Natural killer cell (primary cell): ENCODE measurements at places on chromosomes 13 and 19. TPM values are rescaled to one million over a fixed set of nuclear protein-coding genes. Genes with fewer than 3 reads are reported as not detected.

Gene FOXA3
- not detected for total RNA-seq

Gene UNC13A
- total RNA-seq, result not detected

Gene ZNF723
- not detected for total RNA-seq

Gene TINCR
- total RNA-seq, result 1.6 TPM

Gene SHISA7
- not detected for total RNA-seq

Gene KCNN1
- not detected for total RNA-seq

Gene CYP2F1
- 4.5 TPM for total RNA-seq

Gene ZNF681
- 2.3 TPM for total RNA-seq

Gene FUT2
- not detected for total RNA-seq

GRCh38 chr13:111043575-111043982, 71.5 kb upstream of the ARHGEF7 start:
- no peak overlapping the region for H3K27ac ChIP-seq
- no peak for DNase-seq
- no peaks in the 10 kb centered on the region for H3K4me1 ChIP-seq
- H3K4me3 ChIP-seq, result no peak overlapping the region

- no peak overlapping the region for H3K4me3 ChIP-seq
- H3K36me3 ChIP-seq, result no peaks in the 10 kb centered on the region
- no peak overlapping the region for H3K27ac ChIP-seq
- H3K27me3 ChIP-seq, result no peaks in the 10 kb centered on the region
- peaks cover 22% of the 10 kb centered on the region for H3K4me1 ChIP-seq
Observed at GRCh38 chr19:6239871-6240676, 39.7 kb downstream of the MLLT1 start.

DNA sequence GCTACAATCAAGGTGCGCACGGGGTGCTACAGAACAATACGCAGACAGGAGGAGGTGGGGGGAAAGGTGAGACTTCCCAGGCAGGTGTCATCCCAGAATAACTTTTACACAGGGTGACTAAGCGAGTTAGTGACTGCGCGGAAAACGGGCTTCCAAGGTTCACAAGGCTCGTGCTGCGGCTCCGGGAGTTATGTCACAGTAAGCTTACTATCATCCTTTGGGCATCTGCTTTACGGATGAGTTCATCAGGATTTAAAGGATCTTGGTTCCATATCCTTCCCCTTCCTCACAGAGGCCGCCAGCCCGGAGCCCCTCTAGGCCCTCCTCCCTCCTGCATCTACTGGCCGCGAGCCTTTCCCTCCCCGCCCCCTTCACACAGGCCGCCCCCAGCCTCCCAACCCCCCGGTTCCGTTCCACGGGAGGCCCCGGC, 474 bp upstream of the IFT88 start:
- H3K27me3 ChIP-seq, result no peaks in the 10 kb centered on the region
- no peak for DNase-seq
- H3K4me1 ChIP-seq, result peaks cover 16% of the 10 kb centered on the region
- H3K27ac ChIP-seq, result peak overlapping the region; percentile 44
- H3K4me3 ChIP-seq, result peak overlapping the region; percentile 64

DNA sequence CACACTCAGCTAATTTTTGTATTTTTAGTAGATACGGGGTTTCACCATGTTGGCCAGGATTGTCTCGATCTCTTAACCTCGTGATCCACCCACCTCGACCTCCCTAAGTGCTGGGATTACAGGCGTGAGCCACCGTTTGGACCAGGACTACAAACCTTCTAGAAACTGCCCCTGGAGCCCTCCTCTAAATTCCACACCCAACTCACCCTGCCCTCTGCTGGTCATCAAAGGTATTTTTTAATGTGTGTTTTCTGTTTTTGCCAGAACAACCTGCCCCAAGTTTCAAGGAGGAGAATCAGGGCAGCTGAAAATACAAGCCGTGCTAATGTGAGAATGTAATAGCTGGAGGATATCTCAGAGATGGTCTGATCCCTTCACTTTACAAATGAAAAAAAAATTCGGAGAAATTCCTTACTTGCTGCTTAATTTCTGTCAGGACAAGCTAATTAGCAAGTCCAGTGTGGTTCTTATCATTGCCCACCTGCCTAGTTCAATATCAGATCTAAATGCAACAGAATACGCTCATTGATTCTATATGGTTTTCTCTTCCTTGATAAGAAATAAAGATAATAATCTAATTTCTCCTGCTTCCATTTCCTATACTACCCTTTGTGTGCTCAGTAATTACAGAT, 4.1 kb downstream of the ATP8A2 start:
- H3K27me3 ChIP-seq, result peaks cover 23% of the 10 kb centered on the region
- H3K27ac ChIP-seq, result no peak overlapping the region
- no peak for DNase-seq
- peaks cover 2% of the 10 kb centered on the region for H3K4me1 ChIP-seq
- H3K4me3 ChIP-seq, result no peak overlapping the region

DNA sequence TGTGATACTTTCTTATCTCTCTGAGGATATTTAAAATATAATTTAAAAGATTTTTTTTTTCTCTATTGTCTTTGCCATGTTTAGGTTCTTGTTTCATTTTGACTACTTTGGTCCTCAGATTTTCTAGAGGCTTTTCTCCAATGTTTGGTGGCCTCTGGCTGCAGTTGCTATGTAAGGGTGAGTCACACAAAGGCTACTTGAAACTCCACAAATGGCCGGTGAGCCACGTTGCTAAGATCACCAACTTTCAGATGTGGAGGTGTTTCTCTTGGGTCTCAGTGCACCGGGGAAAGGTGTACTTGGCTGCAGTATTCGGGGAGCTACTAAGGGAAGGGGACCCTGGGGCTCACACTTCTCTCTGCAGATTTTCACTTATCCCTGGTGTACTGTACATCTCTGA, 248.1 kb downstream of the HS6ST3 start:
- H3K4me3 ChIP-seq, result no peak overlapping the region
- no peak for DNase-seq
- no peak overlapping the region for H3K27ac ChIP-seq
- no peaks in the 10 kb centered on the region for H3K4me1 ChIP-seq

DNA sequence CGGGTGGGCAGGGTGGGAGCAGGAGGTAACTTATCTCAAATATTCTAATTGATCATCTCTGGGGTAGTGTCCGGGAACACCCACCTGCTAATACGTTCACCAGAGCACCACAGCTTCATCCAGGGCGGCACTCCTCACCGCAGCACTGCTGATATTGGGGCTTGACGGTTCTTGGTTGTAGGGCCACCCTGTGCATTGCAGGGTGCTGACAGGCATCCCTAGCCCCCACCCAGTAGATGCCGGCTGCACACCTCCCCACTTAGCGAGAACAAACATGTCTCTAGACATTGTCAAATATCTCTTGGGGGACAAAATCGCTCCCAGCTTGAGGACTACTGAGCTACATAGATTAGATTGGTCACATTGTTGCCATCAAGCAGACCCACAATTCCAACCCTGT, 73.9 kb upstream of the WASF3 start:
- H3K4me3 ChIP-seq, result no peak overlapping the region
- DNase-seq, result no peak
- H3K27ac ChIP-seq, result no peak overlapping the region
- peaks cover 13% of the 10 kb centered on the region for H3K4me1 ChIP-seq
- H3K36me3 ChIP-seq, result no peaks in the 10 kb centered on the region

DNA sequence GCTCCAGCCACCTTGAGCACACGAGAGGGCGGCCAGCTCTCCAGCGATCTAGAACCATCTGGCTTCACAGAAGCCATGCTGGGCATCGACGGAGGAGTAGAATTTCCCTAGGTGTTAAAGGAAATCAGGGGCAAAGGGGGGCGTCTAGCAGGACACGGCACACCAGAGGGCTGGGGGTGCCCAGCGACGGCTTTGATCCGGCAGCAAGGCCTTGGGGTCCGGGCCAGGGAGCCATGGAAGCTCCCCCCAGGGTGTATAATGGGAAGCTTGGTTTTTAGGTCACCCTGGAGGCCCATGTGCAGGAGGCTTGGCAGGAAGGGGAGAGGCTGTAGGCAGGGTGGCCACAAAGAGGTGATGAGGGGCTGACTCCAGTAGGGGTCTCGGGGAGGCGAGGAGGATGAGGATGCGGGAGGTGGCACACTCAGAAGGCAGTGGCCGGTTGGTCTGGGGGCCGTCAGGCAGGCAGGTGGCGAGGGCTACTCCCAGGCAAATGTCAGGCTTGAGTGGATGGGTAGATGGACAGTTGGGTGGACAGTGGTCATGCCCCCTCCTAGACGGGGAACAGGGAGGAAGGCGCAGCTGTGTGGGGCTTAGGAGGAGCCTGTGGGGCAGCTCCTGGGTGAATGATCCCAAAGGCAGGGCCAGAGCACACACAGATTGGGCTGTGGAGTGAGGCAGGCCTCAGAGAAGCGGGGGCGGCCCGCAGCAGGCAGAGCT, 5.6 kb downstream of the KMT5C start:
- peaks cover 4% of the 10 kb centered on the region for H3K36me3 ChIP-seq
- H3K27me3 ChIP-seq, result no peaks in the 10 kb centered on the region
- no peak for DNase-seq
- H3K27ac ChIP-seq, result no peak overlapping the region

DNA sequence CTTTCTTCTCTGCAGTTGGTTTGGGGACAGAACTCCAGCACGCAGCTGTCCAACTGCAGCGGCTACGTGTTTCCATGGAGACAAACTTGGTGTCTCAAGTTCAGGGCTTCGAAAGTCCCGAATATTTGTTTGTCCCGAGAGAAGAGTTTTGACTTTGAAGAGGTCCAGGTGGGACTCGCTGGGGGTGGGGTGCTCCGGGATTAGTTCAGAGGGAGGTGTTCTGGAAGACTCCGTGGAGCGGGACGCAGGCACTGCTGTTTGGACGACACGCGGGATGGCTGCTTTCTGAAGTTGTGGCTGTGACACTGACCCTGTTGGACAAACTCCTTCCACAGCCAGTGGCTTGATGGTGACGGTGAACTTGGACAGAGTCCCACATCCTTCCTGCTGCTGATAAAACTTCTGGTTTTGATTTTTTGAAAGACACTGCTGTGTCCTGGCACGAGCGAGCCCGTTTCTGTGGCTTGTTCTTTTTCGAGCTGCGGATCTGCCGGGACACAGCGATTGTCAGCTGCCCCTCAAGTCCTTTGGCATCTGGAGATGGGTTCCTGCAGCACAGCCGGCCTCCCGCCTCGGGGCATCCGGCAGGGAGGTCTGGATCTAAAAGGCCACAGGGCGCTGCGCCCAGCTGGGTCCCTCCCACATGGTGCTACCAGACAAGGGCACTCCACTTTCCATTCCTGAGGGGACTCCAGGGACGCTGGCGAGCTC, 15.9 kb upstream of the RANBP3 start:
- H3K4me1 ChIP-seq, result no peaks in the 10 kb centered on the region
- H3K27ac ChIP-seq, result no peak overlapping the region
- H3K27me3 ChIP-seq, result no peaks in the 10 kb centered on the region
- no peaks in the 10 kb centered on the region for H3K36me3 ChIP-seq
- no peak overlapping the region for H3K4me3 ChIP-seq

DNA sequence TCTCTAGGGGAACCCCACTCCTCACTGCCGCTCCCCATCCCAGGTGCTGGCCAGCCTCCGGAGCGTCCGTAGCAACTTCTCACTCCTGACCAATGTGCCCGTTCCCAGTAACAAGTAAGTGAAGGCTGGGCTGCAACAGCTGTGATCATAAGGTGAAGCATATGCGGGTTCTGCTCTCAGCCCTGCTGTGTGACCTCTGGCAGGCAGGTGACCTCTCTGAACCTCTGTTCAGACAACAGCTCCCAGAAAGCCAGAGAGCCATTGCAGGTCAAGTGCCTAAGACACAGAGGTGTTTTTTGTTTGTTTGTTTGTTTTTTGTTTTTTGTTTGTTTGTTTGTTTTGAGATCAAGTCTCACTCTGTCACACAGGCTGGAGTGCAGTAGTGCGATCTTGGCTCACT, 28.7 kb downstream of the PDE4A start:
- no peak overlapping the region for H3K4me3 ChIP-seq
- H3K27ac ChIP-seq, result no peak overlapping the region
- H3K27me3 ChIP-seq, result no peaks in the 10 kb centered on the region
- peaks cover 25% of the 10 kb centered on the region for H3K36me3 ChIP-seq
- H3K4me1 ChIP-seq, result no peaks in the 10 kb centered on the region

GRCh38 chr13:42356184-42356575, 84.2 kb downstream of the AKAP11 start:
- no peaks in the 10 kb centered on the region for H3K27me3 ChIP-seq
- peaks cover 18% of the 10 kb centered on the region for H3K4me1 ChIP-seq
- no peak for DNase-seq
- no peaks in the 10 kb centered on the region for H3K36me3 ChIP-seq
- H3K4me3 ChIP-seq, result no peak overlapping the region

DNA sequence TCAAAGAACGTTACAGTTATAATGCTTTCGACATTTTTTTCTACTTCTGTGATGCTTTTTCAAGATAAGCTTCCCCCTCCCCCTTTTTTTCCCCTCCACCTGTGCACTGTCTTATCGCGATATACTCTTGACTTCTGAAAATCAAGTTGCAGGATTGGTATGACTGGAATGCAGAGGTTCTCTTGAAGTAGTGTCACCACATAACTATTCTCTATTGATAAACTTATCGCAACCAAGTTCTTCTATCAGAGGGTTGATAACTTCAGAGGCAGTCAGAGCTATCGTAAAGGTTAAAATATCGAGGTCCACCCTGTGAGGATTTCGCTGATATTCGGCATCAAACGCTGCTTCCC, 820 bp downstream of the EID2 start:
- DNase-seq, result peak; percentile 42
- H3K27me3 ChIP-seq, result no peaks in the 10 kb centered on the region
- H3K36me3 ChIP-seq, result no peaks in the 10 kb centered on the region
- H3K4me1 ChIP-seq, result peaks cover 7% of the 10 kb centered on the region
- H3K4me3 ChIP-seq, result peak overlapping the region; percentile 80

- peaks cover 40% of the 10 kb centered on the region for H3K4me1 ChIP-seq
- H3K4me3 ChIP-seq, result peak overlapping the region; percentile 89
- H3K27me3 ChIP-seq, result no peaks in the 10 kb centered on the region
- peak overlapping the region; percentile 76 for H3K27ac ChIP-seq
Observed at GRCh38 chr13:46182491-46182877, 507 bp upstream of the LCP1 start.

DNA sequence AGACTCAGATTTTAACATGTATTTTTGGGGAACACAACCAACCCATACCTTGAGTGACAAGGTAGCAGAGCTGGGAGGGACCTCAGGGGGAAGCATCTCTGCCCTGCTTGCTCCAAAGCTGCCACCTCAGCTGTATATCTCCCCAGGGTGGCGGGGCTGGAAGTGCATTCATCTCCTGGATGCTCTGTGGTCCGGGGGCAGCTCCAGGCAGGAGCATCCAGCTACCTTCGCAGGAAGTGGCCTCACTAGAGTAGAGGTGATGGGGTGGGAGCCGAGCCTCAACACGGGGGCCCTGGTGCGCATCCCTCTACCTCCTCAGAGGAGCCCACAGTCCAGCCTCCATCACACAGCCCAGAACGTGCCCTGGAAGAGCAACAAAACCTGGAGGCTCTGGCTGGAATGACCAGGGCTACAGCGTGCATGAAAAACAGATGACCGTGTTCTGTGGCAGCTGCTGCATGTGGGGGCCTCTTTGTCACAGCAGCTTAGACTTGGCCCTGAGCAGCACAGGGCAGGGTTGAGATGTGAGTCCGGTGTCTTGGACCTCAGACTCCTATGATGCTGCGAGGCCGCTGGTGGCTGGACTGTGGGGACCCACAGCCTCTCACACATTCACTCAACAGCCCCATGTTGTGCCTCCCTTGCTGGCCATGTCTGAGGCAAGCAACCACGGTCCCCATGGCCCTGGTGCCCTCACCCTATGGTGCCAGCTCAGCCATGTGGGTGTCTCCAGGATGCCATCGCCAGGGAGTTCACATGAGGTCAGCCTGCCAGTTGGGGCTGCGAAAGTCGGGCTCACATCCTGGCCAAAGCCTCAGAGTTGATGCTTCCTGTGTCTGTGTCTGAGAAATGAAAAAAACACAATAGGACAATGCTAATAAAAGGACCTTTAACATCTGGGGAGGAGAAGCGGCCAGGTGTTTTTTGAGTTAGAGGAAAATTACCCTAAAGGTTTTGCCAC, 17.1 kb upstream of the GAS6 start:
- no peak overlapping the region for H3K4me3 ChIP-seq
- peaks cover 36% of the 10 kb centered on the region for H3K4me1 ChIP-seq
- H3K27ac ChIP-seq, result no peak overlapping the region
